ENCODE measurements at places on chromosomes 5 and 9.

GRCh38 chr5:135317286-135317685 lies 81.7 kb downstream of the MACROH2A1 start:
- DNase-seq: no peak

GRCh38 chr5:36261186-36261585 lies 19.5 kb upstream of the NADK2 start:
- DNase-seq: no peak

- no peak for DNase-seq
Observed at GRCh38 chr5:170920196-170920595, 58.4 kb downstream of the RANBP17 start.

GRCh38 chr9:123407217-123407851 lies 51.3 kb downstream of the CRB2 start:
- DNase-seq: no peak

GRCh38 chr5:117182104-117182503 lies 607.5 kb upstream of the SEMA6A start:
- DNase-seq: no peak

DNA sequence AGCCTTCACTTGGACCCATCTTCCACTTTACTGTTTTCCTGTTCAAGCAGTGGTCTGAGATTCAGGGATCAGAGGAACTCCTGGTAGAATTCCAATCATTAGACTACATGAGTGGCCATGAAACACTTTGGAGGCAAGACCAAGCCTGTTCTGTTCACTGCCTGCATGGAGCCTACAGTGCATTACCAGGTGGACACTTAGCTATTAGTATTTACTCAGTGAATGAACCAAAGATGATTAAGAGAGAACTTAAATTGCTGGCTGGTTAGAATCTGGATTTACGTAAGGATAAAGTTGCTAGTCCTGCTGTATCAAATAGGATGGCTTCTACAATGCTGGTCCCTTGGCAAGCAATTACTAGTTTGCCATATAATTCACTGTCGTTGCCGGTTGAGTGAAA lies 245.5 kb downstream of the ARRDC3 start:
- no peak for DNase-seq

DNA sequence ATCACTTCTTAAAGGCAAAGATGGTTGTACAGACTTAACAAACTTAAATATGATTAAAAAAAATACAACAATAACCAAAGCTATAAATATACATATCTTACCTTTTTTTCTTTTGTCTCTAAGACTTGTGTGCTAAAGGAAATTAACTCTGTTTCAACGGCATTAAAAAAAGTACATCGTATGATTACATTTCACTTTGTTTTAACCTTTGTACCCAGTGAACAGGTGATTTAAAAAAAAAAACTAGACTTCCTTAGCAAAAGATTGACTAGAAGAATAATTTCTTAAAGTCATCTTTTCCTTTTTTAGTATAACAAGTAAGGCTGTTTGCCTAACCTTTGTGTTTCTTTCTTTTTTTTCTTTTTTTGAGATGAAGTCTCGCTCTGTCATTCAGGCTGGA lies at the start of gene LRRC19:
TSS of gene LRRC19 (minus strand) at position 182 of the 400 bp plus-strand sequence. CDS start 5,978 bp downstream, outside the sequence.
- no peak for DNase-seq

DNA sequence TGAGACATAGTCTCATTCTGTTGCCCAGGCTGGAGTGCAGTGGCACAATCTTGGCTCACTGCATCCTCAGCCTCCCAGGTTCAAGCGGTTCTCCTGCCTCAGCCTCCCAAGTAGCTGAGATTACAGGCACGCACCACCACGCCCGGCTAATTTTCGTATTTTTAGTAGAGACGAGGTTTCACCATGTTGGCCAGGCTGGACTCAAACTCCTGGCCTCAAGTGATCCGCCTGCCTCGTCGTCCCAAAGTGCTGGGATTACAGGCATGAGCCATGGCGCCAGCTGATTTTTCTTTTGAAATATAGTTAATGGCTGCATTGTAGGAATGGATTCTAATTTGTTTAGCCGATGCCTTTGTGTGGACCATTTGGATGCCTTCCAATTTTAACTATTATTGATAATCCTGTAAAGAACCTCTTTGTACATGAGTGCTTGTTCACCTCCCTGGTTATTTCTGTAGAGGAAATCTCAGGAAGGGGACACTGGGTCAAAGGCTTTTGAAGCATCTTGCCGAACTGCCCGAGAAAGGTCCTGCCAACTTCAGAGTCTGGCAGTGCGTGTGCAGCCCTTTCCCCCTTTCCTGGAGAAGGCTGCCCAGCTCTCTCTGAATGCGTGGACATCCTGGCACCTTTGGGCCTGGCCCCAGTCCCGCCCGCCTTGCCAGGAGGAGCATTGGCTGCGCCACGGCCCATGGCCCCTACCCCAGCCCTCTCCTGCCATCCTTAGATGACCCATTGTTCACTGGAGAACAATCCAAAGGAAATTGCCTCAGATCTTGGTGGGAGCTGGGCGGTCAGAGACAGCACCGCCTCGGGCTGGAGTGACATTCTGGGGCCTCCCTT lies 8.9 kb upstream of the NUP214 start:
- no peak for DNase-seq

GRCh38 chr5:14406554-14406849 lies 175.1 kb upstream of the OTULINL start:
- peak; percentile 81 for DNase-seq

DNA sequence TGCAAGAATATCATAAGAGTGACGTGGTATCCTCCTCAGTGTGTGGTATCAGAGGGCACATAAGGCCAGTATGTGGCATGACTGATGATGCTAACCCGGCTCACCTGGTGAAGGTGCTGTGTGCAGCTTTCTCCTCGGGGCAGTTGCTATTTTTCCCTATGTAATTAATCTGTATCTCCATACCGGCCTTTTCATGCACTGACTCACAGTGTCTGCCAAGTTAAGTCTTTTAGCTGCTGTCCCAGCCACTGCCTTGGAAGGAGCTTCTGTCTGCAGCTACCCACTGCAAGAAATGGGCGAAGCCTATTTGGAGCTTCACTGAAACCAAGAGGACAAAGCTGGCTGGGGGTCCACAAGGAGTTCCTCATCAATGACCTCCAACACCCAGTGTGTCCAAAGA lies 46.0 kb downstream of the NXNL2 start:
- DNase-seq: no peak

- no peak for DNase-seq
Observed at GRCh38 chr9:72444435-72444834, 77.0 kb upstream of the TMC1 start.

All from GM03348 (cell line).